ENCODE measurements at places on chromosomes 13 and 19. TPM values are rescaled to one million over a fixed set of nuclear protein-coding genes. Genes with fewer than 3 reads are reported as not detected.

Gene PRTN3
- total RNA-seq = not detected

Gene KLF16
- total RNA-seq = 4.5 TPM

Gene ICAM4
- total RNA-seq = 0.75 TPM

Gene MBD3
- 126 TPM for total RNA-seq

Gene PEG3
- 3.9 TPM for total RNA-seq

Gene C19orf47
- total RNA-seq = 5.5 TPM

Gene TDRD3
- 19.3 TPM for total RNA-seq

Gene MBD3L3
- not detected for total RNA-seq

Gene IGFL2
- not detected for total RNA-seq

Gene GGN
- total RNA-seq = 0.62 TPM

Gene SERP2
- total RNA-seq = 6.9 TPM

Gene PALM3
- total RNA-seq = 0.87 TPM

Gene SIX5
- total RNA-seq = 7.0 TPM

Gene EML2
- 48.3 TPM for total RNA-seq

Gene ANGPTL4
- total RNA-seq = 1.9 TPM

Gene ZNF99
- not detected for total RNA-seq

Gene SGTA
- total RNA-seq = 38.3 TPM

Gene RASAL3
- total RNA-seq = not detected

Gene SUGP1
- total RNA-seq = 25.5 TPM

Gene PIAS4
- total RNA-seq = 10.7 TPM

Gene KLK14
- total RNA-seq = not detected

Gene ZIC5
- total RNA-seq = not detected

Gene CYSLTR2
- not detected for total RNA-seq

Gene POU2F2
- 1.00 TPM for total RNA-seq

Gene HCST
- total RNA-seq = 0.22 TPM

All from uterine smooth muscle cell (primary cell).